Left lung (tissue), 14 donors: ENCODE measurements at places on chromosomes 5 and 9. TPM values are rescaled to one million over a fixed set of nuclear protein-coding genes. Genes with fewer than 3 reads are reported as not detected.

DNA sequence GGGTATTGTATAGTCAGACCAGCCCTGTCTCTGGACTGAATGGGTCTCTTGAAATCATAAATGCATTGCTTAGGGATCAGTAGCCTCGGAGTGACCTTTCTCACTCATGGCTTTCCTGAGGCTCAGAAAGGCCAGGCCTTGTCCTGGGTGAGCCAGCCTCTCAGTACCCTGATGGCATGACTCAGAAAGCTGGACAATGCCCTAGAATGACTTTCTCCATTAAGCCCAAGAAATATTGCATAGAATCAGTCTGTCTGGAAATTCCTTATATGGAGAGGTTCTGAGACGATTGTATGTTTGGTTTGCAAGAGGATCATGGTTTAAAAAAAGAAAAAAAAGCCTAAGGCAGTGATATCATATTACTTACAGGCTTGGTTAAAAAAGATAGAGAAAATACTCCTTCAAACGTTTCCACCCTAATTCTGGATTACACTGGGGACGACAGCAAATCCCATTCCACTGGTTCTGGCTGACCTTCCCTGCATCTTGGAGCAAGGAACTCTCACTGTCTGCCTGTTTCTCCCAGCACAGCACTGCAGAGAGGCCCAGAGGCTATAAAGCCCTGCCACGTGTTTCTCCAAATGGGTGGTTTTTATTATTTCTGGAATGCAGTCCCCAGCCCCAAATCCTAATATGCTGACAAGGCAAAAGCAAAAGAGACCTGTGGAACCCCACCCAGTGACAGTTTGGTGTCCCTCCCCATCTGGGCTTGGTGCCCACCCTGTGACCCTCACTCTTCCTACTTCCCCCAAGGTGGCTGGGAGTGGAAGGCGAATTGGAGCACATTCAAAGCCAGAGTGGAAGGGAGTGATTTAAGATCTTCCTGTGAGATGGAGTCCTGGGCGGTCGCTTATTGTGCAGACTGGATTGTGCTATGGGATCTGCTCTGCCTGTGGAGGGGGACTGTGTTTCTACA, 34.4 kb downstream of the MAP1B start:
- no peak for DNase-seq
- H3K4me1 ChIP-seq, result no peaks in the 10 kb centered on the region
- no peaks in the 10 kb centered on the region for H3K27me3 ChIP-seq

- H3K36me3 ChIP-seq, result no peaks in the 10 kb centered on the region
- no peak overlapping the region for H3K27ac ChIP-seq
- no peaks in the 10 kb centered on the region for H3K4me1 ChIP-seq
- no peak overlapping the region for H3K4me3 ChIP-seq
These were observed 91.4 kb downstream of the SEMA5A start for GRCh38 chr5:9454491-9454890.

DNA sequence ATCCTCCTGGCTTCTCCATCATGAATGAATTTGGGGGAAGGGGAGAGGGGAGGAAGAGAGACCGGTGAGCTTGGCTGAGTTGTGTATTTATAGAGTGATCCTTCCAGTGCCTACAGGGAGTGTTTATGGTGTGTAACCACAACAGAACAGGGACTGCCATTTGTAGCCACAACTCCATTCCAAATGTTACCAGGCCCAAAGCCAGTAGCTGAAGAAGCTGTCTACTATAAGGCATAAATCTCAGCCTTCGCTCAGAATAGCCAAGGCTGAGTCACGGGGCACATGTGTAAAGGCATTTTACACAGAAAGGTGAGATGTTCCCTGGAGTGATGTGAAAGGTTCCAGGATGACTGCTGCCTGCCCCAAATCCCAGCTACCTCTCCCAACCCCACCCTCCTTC, 2.5 kb downstream of the TMEM252 start:
- no peaks in the 10 kb centered on the region for H3K36me3 ChIP-seq
- DNase-seq, result no peak
- H3K27me3 ChIP-seq, result no peaks in the 10 kb centered on the region
- no peak overlapping the region for H3K4me3 ChIP-seq
- H3K4me1 ChIP-seq, result peaks cover 8% of the 10 kb centered on the region

GRCh38 chr5:88740604-88741185, 142.3 kb downstream of the MEF2C start:
- no peak overlapping the region for H3K4me3 ChIP-seq
- no peak for DNase-seq
- peaks cover 6% of the 10 kb centered on the region for H3K4me1 ChIP-seq
- H3K27ac ChIP-seq, result no peak overlapping the region
- H3K27me3 ChIP-seq, result no peaks in the 10 kb centered on the region

Gene AHRR
- 8.4 TPM for polyA plus RNA-seq

Gene PTGER4
- polyA plus RNA-seq, result 4.2 TPM

DNA sequence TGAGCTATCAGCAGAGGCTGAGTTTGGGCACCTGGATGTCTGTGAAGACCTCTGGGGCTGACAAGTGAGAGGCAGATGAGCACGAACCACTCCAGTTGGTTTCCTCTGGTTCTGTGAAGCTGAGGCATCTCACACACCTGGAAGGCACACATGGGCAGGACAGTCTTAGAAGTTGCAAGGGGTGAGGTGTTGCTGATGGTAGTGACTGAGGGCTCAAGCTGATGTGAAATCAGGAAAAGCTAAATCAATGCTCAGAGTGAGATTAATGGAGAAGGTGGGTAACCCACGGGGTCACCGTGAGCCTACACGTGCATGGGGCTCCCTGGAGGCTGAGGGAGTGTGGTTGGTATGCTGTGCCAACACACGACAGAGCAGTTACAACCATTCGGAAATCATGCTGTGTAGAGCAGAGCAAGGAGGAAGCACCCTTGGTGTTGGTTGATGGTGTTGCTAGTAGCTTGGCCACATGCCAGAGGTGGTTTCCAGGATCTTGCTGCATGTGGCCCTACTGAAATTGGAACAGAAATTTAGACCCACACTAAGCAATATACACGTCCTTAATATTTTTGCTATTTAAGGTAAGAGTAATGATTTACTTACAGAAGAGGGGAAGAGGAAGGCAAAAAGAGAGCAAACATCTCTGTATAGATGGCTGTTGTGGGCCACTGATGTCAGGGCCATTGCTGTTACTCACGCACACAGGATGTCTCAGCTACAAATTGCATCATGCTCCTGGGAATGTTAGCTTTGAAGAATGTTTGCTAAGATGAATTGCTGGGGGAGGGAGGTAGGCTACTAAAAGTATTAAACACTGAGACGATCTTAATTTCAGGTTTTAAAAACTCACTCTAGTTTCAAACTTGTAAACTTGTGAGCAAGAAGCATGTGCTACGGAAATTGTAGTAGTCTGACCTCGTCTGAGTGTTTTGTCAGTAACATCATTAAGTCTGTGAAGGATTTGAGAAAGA, 170.5 kb downstream of the ARHGEF28 start:
- H3K4me1 ChIP-seq, result peaks cover 12% of the 10 kb centered on the region
- no peaks in the 10 kb centered on the region for H3K36me3 ChIP-seq

GRCh38 chr9:27468462-27469110, 55.5 kb upstream of the IFNK start:
- DNase-seq, result no peak
- no peak overlapping the region for H3K4me3 ChIP-seq
- H3K27me3 ChIP-seq, result no peaks in the 10 kb centered on the region
- H3K36me3 ChIP-seq, result no peaks in the 10 kb centered on the region
- H3K27ac ChIP-seq, result no peak overlapping the region

Gene FAXDC2
- 34.6 TPM for polyA plus RNA-seq

GRCh38 chr9:85569988-85570387, 171.8 kb downstream of the AGTPBP1 start:
- no peak for DNase-seq
- no peaks in the 10 kb centered on the region for H3K4me1 ChIP-seq
- no peak overlapping the region for H3K27ac ChIP-seq
- H3K4me3 ChIP-seq, result no peak overlapping the region
